ENCODE measurements at places on chromosomes 12 and 14.

DNA sequence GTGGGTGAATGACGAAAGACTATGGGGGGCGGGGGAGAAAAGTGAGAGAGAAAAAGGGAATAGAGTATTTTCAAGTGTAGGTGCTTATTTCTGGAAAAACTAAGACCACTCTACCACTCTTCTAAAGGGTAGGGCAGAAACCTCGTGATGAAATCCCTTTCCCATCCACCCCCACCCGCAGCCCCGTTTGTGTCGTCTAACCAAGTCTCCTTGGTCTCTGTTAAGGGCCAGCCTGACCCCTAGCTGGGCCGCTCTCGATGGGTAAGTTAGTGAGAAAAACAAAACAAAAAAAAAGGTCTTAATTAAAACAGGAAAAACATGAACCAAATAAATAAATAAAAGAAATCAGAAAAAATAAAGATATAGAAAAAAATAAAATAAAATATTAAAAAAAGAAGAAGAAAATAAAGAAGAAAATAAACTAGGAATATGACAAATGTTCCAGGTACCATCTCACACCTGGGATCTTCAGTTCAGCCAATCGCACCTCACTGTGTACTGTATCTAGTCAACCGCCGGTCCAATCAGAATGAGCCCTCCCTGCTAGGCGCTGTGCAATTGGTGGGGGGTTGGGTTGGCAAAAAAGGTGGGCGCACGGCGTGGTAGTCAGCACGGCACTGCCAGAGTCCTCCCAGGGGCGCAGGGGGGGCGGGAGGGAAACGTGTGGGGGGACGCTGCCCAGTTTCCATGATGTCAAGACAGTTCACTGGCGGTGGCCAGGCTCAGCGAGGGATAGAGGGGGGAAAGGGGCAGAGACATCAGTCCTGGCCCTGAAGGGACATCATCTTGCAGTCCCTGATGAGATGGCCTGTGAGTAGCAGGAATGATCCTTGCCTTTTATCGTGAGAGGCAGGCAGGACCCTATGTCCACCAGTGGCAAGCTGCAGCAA is 9.8 kb upstream of the CDH24 start:
- no peak for DNase-seq

DNA sequence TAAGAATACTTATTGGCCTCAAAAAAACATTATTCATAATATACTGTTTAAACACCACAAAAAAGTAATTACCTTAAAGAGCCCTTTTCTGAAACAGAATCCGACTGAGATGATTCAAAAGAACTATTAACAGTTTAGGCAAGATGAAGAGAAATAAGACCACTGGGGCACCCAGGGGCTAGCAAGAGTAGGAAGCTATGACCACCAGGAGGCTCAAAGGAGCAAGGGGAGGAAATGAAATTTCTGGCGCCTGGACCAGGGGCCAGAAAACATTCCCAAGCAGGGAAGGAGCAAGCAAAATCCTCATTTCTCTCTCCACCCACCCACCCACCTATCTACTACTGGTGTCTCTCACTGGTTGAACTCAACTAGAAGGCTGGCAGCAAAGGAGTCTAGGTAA is 6.3 kb upstream of the DCAF4 start:
- DNase-seq: no peak

DNA sequence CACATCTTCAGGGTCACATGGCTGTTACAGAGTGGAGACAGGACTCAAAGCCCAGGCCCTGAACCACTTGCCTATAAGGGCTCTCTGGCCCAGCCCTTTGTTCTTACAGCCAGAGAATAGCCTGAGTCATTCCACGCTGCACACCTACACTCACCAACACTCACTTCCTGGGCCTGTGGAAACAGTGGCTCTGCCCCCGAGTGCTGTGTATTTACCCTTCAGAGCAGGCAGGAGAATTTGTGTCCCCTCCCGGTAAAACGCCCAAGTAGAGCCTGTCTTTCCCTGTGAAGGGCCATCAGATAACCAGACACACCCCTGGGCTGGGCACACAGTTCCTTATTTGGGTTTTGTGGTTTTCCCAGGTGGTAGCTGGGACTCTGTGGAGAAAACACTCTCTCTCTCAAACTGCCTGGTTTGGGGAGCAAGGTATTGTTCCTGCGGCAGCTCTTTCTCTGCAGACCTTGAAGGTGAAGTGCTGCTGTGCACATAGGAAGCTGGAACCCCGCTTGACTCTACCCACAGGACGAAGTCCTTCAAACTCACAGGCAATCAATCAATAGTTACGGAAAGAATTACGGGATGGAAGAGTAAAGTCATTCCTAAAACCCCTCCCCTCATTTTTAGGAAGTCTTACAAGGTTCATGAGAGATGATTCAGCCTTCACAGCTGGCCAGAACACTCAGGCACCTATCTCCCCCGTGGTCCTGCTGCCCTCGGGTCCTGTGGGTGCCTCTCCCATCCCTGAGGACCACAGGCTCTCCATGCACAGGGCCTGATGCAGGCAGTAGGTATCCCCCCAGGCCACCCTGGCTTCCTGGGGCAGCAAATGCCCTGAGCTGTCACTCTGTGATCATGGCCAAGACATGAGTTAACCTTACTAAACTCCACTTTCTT is 20.3 kb downstream of the FIGNL2 start:
- no peak for DNase-seq

- no peak for DNase-seq
These were observed 40.1 kb upstream of the MTERF2 start for GRCh38 chr12:107026806-107027635.

GRCh38 chr14:68730811-68731425 is 61.9 kb downstream of the ZFP36L1 start:
- no peak for DNase-seq

- peak; percentile 35 for DNase-seq
These were observed 334.1 kb upstream of the RGS6 start for GRCh38 chr14:71597955-71598660.

GRCh38 chr14:64035143-64035542 is 182.3 kb downstream of the SYNE2 start:
- no peak for DNase-seq

- no peak for DNase-seq
These were observed 86.7 kb downstream of the BCL2L14 start for GRCh38 chr12:12157424-12157823.

DNA sequence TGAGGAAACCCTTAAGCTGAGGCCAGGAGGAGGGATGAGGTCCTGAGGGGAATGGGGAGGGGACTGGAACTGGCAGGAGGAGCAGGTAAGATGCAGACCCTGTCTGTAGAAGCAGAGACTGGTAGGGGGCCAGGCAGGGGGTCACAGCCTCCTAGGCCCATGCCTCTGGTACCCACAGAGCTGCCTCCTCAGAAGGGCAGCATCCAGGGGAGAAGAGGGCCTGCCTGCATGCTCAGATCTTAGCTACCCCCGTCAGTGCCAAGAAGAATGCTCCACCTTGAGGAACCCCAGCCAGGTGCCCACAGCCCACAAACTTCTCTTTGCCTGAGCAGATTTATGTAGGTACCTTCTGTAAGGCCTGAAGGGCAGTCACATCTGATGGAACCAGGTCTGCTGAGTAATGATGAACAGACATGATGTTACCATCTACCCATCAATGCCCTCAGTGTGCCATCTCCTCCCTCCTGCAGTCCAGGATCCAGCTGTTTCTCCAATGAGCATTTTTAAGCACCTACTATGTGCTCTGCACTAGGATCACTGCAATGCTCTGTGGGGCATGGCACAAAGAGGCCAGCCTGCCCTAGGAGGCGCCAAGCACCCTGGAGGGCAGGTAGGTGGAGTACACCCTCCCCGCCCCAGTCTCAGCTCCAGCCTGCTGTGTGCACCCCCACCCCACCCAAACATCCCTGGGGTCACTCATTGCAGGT is 24.8 kb upstream of the ZFP36L1 start:
- DNase-seq: no peak

DNA sequence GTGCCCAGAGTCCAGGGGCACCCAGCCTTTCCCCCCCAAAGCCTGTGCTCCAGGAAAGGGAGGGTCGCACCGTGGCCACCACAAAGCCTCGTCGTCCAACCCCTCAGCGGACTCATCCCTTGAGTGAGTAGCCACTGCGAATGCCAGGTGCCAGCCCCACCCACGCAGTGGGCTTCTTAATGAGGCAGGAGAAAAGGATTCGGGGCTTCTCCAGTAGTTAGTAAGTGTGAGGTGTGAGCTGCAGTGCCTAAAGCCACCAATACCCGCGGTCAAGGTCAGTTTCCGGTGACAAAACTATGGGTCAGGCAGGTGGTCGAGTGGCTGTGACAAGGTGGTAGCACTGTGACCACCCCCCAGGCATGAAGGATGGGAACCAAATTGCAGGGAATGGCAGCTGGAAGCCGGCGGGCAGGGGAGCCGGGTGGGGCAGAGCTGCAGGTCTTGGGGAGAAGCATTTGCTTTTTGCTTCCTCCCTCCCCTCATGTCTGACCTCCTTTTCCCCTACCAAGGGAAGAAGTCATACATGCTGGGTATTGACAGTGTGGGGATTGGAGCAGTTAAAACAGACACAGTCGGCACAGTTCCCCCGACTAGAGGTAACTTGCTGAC is 8.0 kb downstream of the RAN start:
- no peak for DNase-seq

DNA sequence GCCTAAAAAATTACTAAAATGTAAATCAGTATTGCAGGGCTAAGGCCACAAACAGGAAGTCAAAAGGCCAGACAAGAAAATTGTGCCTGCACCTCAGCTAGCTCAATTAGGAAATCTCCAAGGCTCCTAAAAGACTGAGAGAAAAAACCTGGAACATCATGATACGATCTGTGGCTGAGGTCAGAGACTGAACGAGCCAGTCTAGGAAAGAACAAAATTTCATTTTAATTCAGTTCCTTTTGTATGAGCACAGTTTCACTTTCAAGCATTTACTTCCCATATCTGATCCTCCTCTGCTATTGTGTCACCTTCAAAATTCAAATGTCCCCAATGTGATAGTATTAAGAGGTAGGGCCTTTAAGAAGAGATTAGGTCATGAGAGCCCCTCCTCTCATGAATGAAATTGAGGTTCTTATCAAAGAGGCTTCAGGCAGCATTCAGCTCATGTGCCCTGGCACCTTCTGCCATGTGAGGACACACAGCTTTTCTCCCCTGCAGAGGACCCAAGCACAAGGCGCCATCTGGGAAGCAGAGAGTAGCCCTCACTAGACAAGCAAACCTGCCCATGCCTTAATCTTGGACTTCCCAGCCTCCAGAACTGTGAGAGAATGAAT is 14.8 kb downstream of the PRKAB1 start:
- DNase-seq: no peak

GRCh38 chr12:57780284-57780897 is 2.2 kb upstream of the TSFM start:
- no peak for DNase-seq

DNA sequence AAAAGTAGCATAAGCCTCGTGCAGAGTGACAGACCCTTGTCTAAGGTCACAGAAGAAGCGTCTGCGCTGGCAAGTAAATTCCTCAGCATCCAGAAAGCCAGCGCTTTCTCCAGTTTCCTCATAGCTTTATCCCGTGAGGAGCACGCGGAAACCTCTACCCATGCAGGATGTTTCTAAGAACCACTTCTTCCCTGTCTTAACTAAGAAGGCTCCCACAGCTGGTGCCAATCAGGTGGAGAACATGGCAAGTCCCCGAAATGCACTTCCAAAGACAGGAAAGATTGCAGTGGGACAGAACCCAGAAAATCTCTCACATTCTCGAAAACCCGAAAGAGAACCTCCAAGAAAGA is 968 bp upstream of the ARID4A start:
- no peak for DNase-seq

- DNase-seq: no peak
These were observed 106.3 kb downstream of the LRIG3 start for GRCh38 chr12:58814036-58814435.

GRCh38 chr14:103149351-103150237 is 26.3 kb downstream of the TNFAIP2 start:
- no peak for DNase-seq

GRCh38 chr12:9651265-9651729 is 18.2 kb upstream of the CLEC2D start:
- DNase-seq: no peak

DNA sequence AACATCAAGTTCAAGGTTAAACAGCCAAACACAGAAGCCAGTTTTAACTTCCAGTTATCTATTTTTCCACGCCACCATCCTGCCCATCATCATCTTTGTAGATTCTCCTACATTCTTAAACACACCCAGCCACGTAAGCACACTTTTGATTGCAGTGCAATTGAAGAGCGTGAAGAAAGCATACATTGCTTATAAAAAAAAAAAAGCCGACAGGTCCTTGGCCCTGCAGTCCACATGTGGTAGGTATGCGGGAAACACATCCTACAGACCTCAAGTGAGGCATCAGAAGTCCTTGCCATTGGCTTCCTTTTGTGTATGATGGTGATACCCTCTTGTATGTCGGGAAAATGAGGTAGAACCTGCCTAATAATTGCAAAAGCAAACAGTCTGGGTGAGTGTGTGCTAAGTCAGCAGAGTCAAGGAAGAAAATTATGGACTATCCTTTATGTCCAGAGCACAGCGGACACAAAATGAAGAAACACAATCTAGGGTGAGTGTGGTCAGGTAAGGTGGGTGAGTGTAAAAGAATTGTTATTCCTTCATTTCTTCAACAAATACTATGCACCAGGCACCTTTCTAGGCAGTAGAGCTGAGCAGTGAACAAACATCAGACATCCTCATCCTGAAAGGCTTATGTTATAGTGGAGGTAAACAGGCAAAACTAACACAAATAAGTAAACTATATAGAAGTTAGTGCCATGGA is 51.5 kb downstream of the EID3 start:
- no peak for DNase-seq

DNA sequence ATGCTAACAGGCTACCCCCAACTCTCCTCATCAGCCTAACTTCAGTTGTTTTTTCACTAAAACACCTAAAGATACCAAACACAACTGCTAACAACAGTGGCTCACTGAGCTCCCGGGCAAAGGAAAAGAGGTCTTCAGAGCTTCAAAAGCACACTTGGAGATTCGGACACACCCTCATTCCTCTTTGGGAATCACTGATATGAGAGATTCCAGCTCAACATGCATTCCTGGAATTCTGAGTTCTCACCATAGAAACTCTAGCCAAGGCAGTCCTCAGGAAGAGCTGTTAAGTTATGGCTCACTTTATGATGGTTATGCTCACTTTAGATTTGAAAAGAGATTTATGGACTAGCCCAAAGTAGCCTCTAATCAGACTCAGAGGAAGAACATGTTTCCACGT is 40.1 kb downstream of the STXBP6 start:
- DNase-seq: no peak

DNA sequence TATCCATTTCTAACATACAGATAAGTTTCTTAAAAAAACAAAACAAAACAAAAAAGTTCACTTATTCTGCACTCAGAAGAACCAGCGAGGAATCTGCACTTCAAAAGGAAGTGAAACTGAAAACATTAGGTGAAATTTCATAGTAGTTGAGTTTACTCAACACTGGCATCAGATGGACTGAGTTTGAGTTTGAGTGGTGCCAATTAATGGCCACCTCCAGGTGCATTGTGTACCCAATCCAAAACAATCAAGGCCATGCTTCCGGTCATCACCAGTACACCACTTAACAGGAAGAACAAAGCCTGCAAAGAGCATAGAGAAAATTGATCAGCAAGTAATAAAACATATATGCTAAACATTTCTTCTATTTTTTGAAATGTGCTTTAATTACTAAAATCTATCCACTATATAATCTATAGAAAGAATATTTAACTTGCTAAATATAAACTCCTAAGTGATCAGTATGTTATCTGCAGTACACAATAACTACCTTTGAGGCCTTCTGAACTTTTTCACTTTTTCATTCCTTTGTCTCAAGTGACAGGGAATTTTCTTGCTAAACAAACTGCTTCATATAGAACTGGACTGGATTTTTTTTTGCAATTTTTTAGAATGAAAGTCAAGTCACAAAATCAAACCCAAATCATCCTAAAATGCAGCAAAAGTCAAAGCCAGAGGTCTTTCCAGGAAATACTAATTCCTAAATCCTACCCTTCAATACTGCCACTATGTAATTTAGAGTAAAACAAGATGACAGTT is 11.5 kb downstream of the SLC38A2 start:
- no peak for DNase-seq

GRCh38 chr12:124608450-124608870 is 41.0 kb upstream of the NCOR2 start:
- DNase-seq: no peak
